Naive B cell (primary cell): ENCODE measurements at places on chromosomes 3 and 15.

DNA sequence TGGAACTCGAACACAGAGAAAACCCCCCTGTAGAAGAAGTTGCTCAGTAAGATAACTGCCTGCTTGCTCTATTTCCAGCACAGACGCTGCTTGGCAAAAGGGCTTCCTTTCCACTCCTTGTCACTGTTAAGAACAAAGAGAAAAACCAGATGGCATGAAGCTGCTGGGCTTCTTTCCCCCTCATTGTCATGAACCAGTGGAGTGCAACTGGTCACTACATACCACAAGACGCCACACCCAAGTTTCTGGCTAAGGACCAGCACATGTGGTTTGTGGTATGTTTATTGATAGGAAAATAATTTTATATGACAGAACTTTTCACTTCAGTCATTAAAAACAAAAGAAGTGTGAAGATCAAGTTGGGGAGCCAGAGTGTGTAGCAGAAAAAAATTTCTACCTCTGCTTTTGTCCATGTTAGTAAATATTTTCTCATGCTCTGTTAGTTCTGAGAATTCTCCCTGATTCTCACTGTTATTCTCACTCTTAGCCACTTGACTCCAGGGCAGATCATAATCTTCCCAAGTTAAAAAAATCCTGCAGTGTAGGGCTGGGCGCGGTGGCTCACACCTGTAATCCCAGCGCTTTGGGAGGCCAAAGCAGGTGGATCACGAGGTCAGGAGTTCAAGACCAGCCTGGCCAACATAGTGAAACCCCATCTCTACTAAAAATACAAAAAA is 37.9 kb downstream of the CLK3 start:
- no peak for DNase-seq

DNA sequence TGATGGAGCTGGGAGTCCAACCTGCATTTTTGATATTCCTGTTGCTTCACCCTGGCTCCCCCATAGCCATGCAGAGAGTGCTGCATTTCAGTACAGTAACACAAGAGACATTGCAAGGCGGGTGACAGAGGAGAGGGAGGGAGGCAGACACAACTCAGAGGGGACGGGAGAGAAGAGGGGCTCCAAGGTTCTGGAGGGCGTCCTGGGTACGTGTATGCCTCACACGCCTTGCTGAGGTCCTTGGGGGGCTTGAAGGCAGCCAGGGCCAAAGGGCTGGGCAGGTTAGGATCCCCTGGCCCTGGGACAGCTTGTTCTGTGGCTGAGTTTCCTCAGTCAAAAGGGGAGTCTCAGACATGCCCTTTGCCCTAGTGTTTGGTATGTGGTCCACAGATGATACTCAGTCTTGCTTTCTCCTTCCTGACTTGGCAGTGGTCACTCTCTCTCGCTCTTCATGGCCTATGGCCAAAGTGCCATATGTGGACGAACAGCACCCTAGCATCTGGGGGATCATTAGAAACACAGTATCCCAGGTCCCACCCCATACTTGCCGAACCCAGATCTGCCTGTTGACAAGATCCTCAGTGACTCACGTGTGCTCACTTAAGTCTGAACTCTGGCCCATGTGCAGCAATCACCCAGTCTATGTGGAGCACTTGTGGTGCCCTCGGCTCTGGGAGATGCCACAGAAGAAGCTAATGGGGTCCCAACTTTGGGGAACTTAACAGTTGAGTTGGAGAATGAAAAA is 52.9 kb downstream of the FGD5 start:
- no peak for DNase-seq

- DNase-seq, result no peak
Observed at GRCh38 chr15:41971895-41972252, 483 bp downstream of the EHD4 start.

- no peak for DNase-seq
Observed at GRCh38 chr3:188383748-188384147, 229.8 kb downstream of the LPP start.

GRCh38 chr15:29133321-29133720 is 136.3 kb downstream of the NSMCE3 start:
- DNase-seq, result no peak

DNA sequence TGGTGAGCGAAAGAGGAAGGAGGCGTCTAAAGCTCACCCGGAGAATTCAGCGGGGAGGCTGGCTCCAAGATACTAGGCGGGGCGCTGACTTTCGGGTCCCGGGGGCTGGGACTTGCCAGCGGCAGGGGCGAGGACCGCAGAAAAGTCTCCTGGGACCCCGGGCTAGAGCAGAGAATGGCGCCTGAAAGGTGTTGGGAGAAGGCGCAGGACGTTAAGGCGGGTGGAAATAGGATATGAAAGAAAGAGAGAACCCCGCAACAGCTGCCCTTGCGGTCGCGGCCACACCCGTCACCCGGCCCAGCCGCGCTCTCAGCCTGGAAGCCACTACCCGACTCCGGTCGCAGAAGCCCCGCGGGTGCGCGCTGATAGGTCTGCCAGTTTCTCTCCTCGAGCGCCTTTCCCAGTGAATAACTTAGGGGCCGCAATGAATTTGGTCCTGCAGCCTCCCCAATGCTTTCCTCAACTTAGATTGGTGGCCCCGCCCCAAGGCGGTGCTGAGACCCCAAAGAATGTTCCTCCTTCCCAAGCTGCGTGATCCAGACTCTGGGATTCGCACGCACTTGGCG is 604 bp downstream of the LTK start:
- peak; percentile 63 for DNase-seq

- no peak for DNase-seq
Observed at GRCh38 chr15:43792761-43793476, 799 bp downstream of the SERF2 start.

GRCh38 chr3:5583920-5584319 is 396.4 kb downstream of the EDEM1 start:
- DNase-seq, result no peak

DNA sequence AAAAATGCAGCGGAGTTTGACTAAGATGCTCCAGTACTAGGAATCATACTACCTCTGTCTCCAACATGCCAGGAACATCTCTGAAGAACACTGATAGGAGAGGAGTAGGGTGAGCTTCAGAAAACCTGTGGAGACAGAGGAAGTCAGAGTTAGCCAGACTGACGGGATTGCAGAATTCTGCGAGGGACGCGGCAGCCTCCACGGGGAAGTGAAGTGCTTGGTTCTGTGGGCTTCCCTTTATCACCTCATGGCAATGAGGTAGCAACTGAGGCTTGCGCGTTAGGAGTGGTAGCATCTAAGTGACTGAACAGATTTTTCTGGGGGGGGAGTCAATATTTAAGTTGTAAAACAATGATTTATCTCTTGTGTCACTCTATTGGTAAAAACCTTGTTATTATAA is 226.3 kb downstream of the MCTP2 start:
- no peak for DNase-seq

GRCh38 chr3:76367281-76367680 is 581.9 kb upstream of the ZNF717 start:
- no peak for DNase-seq

GRCh38 chr3:153617463-153617862 is 455.4 kb downstream of the RAP2B start:
- DNase-seq, result no peak

DNA sequence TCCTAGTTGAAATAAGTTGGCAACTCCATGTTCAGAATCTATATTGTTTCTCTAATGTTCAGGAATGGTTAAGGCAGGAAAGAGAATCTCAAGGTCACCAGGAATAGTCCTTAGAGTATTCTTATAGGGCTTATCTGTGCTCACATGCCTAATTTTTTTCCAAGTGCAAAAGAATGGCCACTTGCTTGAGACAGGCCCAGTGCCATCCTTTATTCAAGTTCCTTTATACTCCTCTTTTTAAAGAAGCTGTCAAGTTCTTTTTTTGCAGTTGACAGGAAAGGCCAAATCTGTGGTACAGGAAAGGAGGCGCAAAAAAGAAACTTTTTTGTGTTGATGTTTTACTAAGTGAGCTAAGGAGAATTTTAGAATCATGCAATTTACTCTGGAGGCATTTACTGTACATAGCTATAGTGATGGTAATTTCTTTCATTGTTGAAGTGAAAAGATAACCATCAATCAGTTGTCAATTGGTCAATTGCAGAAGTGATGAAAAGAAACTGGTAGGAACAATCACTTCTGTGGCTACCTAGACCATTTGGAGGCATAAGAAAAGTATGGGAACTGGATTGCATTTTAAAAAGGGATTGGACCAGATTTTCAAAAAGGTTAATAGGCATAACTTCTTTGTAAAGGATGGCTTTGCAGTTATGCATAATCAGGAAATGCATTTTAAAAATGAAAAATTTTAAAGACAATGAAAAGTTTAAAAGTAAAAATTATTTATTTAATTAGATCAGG is 102.5 kb upstream of the SOX2 start:
- no peak for DNase-seq

DNA sequence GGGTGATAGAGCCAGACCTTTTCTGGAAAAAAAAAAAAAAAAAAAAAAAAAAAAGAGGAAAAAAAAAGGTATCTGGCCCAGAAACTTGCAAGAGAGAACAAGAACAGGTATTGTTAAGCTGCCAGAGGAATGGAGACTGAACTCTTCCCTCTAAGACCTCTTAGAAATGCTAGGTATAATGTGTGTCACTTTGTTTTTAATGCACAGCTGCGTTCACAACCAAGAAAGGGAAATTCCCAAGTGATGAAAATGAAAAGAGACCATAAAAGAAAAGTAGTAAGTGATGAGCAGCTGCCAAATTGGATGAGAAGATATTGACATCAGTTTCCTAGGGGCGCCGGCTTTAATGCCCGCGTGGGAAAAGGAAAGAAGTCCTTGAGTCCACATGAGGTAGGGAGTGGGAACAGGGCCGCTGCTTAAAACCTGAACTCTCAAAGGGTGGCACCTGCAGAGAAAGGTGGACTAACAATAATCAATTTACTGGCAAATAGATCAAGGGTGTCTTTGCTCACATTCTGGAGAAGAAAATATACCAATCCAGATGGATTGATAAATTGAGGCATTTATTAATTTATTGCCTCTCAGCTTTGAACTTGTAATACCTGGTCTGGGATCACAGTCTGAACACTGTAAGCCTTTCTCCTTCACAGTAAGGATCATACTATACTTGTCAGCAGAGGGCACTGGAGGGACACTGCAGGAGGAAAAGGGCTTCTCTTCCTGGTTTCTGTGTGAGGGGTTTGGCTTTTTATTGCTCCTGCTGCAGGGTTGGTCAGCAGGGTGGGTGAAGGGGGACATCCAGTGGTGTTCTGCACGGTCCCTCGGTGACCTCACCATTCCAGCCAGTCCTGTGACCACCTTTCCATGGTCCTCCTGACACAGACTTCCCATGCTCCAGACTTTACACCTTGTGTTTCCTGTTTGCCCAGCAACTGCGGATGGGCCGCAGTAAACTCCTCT is 131.6 kb downstream of the AQP9 start:
- no peak for DNase-seq

DNA sequence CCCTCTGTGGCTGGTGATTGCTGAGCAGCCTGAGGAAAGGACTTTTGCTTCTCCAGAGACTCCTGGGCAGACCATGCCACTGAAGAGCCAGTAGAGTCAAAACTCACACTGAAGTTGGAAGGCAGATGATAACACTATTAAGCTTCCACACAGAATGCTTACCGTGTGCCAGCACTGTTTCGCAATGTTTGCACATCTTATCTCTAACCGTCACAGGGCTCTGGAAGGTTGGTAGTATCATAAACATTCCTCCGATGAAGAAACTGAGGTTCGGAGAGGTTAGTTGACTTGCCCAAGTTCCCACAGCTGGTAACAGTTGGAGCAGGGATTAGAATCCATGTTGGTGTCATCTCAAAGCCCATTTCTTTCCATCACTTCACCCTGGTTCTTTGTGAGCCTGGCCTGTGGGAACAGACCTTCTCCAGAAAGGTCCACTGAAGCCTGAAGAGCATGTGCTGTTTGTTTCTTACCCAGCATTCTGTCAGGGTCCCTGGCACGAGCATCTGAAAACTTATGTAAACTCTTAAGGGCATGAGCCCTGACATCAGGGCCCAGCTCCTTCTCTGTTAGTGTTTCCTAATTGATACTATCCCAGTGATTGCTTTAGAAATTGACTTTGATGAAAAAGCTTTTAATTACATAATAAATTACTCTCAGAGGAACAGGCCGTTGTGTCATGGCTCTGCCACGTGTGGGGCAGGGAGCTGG is 77.0 kb upstream of the PRR23C start:
- DNase-seq, result no peak

DNA sequence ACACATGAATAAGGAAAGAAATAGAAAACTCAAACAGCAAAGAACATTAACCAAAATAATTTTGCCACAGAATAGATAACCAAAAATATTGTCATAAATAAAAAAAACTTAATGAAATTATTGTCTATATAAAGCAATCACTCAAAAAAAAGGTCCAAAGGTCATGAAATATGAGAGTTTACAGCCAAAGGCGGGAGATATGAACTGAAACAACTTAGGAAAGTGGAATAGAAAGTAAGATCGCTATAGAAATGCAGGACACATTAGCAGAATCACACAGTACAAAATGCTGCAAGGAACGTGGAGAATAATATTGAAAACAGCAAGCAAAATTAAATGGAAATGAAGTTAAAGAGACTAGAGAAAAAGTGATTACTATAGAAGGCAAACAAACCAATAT is 375.0 kb upstream of the ARHGEF26 start:
- DNase-seq, result no peak

GRCh38 chr3:159861369-159861987 is 127.2 kb upstream of the IL12A start:
- no peak for DNase-seq

DNA sequence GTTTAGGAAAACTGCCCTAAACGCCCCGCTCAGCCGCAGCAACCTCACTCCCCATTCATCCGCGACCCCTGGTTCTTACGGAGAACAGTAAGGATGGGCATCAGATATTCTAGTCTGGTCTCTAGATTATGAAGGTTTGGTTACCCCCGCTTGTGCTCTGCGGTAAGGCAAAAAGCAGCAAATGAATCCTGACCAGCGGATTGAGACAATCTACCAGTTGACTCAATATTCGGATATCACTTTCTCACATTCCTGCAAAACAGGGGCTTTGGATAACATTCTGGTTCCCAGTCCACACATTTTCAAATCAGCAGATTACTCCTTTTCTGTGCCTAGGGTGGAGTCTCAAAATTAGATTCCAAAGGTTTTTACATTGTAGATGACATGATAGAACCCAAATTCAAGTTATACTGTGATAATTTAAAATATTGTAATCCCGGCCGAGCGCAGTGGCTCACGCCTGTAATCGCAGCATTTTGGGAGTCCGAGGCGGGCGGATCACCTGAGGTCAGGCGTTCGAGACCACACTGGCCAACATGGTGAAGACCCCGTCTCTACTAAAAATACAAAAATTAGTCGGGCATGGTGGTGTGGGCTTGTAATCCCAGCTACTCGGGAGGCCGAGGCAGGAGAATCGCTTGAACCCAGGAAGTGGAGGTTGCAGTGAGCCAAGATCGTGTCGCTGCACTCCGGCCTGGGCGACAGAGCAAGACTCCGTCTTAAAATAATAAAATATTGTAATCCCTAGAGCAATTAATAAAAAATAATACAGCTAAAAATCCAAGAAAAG is 1.1 kb upstream of the CYFIP1 start:
- no peak for DNase-seq

GRCh38 chr3:71693641-71694040 is 31.6 kb downstream of the EIF4E3 start:
- DNase-seq, result no peak

DNA sequence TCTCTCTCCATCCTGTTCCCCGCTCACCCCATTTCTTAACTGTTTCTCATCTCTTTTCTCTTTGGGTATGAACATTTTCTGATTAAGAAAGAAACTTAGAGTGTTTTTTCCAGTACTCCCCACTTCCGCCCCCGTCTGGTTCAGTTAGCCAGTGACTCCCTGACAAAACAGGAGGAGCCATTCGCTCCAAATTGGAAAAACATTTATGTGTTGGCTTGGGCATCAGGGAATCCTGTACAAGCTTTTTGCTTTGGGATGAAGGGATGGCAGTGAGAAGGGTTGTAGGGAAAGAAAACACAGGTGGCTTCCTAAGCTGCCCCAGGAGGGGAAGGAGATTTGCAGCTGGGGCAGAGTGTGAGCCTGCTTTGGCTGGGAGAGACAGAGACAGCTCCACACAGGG is 47.0 kb downstream of the BOC start:
- no peak for DNase-seq
